Epithelial cell of esophagus (primary cell): ENCODE measurements at places on chromosomes 4 and X.

- DNase-seq: peak; percentile 53
Measured at GRCh38 chrX:153646620-153647373, at the start of gene DUSP9. Gene DUSP9, plus strand, starts transcription at chrX:153647203. Its CDS starts 751 bp downstream, at chrX:153647954.

DNA sequence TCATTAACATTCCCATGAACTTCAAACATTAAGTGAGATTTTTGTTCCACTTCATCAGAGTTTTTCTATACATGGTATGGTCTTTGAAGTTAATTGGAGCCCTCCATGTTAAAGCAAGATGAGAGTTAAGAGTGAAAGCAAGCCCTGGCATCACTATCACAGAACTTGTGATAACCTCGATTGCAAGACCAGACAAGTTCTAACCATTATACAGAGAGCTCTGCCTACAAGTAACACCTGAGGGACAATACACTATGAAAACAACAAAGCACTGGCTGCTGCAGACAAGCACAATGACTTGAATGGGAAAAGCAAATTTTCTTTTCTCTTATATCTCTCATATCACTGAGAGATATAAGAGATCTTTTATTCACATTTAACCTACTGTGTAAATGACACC lies 126.6 kb upstream of the GYPA start:
- DNase-seq: peak; percentile 55

DNA sequence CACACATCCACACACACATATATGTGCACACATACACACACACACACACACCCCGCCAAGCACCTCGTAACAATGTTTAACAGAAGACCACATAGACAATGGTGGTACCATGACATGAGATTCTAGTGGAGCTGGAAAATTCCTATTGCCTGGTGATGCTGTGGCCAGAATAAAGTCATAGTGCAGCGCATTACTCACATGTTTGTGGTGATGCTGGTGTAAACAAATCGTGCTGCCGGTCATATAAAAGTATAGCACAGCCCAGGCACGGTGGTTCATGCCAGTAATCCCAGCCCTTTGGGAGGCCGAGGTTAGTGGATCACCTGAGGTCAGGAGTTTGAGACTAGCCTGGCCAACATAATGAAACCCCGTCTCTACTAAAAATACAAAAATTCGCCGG lies 275.2 kb downstream of the TRIML1 start:
- DNase-seq: no peak

DNA sequence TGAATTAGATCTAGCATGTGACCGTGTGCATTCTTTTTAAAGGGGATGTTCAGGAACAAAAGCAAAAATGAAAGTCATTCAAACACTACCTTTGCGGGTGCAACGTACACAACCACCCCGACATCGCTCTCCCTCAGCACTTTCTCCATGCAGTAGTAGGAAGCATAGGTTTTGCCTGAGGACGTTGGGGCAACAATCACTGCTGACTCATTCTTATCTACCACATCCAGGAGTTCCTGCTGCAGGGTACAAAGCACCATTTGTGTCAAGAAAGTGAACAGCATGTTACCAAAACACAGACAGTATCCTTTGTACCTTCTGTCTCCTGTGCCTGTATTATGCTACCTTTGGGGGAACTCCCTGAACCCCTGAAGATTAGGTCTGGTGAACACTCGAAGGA lies 58.6 kb downstream of the DDX60L start:
- peak; percentile 85 for DNase-seq

GRCh38 chrX:7746856-7747255 lies 96.1 kb upstream of the VCX start:
- DNase-seq: peak; percentile 0

- no peak for DNase-seq
Measured at GRCh38 chrX:119505945-119506344, 37.7 kb downstream of the SLC25A5 start.

- DNase-seq: peak; percentile 78
Measured at GRCh38 chr4:127782275-127783025, at the start of gene HSPA4L. Gene HSPA4L, plus strand, starts transcription at chr4:127782322. Its CDS starts 229 bp downstream, at chr4:127782551.

- peak; percentile 55 for DNase-seq
Measured at GRCh38 chr4:85798012-85798770, 323.2 kb downstream of the ARHGAP24 start.

GRCh38 chr4:140048419-140048995 lies 105.5 kb downstream of the MAML3 start:
- no peak for DNase-seq

DNA sequence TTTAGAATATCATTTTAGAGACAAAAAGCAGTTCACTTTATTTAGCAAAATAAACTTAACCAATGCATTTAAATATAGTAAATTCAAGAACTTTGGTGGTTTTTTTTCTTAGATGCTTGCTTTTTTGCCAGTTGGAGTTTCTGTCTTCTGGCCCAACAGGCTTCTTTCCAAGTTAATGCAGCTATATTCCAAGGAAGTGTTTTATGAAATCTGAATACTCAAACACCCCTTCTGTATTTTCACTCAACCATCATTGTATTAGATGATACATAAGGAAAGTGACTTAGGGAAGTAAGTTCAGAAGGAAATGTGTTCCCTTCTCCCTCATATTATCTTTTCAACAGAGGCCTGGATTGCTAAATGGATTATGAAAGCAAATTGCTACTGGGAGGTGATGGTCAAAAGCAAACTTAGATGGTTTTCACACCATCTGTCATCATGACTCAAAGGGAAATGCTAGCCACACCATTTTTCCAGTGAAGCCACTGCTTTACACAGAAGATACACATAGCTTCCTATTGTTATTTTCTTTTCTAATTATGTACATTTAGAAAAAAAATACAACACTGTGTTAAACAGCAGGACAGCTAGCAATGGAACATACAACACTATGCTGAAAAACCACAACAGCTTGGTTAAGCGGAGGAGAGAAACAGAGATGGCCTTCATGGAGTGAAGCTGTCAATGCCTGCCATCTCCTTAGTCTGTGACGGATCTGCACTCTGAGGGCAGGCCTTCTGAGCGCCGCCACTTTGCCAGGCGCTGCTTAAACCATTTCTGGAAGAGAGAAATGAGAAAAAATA lies 32.9 kb downstream of the HOPX start:
- peak; percentile 46 for DNase-seq

- no peak for DNase-seq
Measured at GRCh38 chr4:4862071-4862551, 2.6 kb downstream of the MSX1 start.

DNA sequence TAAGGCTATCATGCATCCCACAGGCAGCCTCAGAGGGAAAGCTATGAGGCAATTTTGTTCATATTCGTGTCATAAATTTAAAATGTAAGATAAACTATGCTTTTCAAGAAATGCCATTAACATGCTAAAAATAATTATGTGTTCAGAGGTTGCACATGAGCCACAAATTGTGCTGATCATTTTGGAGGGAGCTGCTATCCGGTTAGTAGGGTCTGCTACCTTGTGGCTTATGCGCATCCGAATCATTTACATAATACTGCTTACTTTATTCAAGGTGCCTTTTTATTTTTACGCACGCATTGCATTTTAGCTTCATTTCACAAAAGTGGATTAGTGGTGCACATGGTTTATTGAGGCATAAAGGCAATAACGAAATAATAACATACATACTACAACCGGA lies 76.4 kb upstream of the WWC2 start:
- DNase-seq: no peak

DNA sequence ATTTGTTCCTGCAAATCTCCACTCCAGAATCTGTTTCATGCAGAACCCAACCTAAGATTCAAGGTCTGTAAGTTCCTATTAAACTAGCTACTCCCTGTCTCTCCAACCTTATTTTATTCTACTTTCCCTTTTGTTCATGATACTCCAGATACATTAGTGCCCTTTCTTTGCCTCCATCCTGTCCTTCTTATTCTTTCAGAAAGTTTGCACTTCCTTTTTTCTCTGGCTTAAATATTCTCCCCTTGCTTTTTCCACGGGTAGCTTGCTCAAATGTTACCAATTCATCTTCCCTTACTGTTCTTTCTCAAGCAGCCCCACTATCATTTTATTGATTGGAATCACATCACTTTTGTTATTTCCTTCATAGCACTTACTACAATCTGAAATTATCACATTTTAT lies 72.1 kb downstream of the CAMK2D start:
- DNase-seq: no peak

GRCh38 chrX:130552444-130553073 lies 150.8 kb downstream of the RBMX2 start:
- DNase-seq: no peak

DNA sequence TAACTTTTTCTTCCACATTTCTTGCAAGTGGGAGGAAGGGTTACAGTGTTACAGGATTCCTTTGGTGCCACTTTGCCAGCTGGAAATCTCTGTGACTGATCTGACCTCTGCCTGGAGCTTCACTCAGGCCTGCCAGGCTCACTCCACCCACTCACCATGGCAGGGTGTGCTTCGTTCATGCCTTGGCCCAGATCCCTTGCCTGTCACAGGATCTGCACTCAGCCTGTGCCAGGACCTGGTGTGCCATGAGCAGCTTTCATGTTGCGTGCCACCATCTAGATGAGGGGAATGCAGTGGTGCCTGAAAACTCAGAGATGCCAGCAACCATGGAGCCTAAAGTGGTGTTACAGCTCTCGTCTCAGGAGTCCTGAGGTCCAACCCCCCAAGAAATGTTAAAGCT lies 2596.4 kb downstream of the PCDH7 start:
- peak; percentile 8 for DNase-seq

DNA sequence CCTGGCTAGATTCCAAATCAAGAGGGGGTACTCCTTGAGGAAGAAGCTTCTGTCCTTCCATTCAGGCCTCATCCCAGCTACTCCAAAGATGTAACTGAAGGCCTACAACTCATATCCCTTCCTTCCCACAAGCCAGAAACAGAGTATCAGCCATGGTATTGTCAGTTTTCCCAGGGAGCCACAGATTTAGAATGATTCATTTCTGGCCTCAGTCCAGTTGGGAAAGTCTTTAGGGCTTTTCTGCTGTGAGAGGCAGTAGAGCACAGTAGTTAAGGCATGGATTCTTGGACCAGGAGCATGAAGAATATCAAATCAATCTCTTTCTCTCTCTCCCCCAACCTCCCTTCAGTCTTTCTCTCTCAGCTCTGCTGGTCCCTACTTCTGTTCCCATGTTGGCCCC lies 505.0 kb downstream of the BCOR start:
- peak; percentile 23 for DNase-seq

DNA sequence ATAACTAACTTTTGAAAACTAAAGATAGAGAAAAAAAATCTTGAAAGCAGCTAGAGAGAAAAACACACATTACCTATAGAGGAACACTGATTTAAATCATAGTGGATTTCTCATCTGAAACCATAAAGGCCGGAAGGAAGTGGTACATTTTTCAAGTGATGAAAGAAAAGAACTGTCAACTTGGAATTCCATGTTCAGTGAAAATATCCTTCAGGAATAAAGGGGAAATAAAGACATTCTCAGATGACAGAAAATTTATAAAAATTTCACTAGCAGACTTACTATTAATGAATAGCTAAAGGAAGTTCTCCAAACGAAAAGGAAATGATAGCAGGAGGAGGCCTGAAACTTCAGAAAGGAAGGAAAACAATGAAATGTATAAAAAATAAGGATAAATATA lies 7.6 kb upstream of the JADE3 start:
- no peak for DNase-seq

DNA sequence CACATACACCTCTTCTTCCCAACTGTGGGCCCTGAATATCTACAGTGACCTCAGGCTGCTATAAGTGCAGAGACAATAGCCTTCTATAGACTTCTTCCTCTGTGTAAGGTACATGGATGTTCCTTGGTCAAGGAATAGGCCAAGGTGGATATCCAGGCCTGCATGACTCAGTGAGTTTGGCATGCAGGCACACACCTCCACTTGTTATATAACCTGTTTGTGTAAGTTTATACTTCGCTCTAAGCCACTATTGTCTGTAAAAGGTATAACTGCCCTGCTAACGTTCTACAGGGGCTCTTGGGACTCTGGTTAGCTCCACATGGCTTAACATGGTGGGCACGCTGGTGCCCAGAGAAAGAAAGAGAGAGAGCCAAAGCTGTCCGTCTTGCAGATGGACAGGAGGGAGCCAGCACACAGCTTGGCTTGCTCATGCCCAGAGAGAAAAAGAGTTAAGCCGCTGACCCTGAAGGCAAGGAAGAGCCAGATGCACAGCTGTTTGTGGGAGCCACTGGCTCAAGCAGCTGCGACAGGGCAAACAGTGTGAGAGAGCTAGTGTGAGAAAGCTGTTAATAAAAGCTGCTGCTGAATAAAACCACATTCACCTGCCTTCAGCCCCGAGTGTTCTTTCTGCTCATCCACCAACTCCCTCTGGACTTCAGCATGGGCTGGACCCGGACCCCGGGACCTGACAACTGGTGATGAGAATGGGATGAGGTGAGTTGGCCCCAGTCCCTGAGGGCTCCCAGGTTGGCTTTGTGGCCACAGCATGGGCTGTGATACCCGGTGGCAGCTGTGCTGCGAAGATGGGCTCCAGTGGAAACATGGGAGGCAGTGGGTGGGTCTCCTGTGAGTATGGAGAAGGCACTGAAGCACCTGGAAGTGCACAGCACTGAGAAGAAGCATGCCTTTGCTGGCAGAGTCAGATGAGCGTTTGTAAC lies 44.5 kb upstream of the ZBTB33 start:
- DNase-seq: peak; percentile 15

DNA sequence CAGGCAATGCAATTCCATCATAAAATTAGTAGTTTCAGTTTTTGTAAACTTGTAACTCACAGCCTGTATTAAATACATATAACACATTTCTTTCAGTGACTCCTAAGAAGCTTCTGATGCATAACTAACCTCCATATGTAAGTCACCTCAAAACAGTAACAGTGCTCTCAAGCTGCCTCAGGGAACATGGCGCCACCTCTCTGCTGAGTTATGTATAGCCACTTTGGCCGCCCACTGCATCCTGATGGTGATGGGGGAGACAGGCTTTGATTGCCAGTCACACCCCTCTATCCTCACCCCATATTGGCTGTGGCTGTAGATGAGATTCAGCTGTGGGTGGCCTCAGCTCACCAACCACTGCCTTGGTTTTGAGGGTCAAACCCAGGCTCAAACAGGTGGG lies 54.3 kb downstream of the LRBA start:
- peak; percentile 70 for DNase-seq

- peak; percentile 42 for DNase-seq
Measured at GRCh38 chrX:47502316-47503125, 19.5 kb upstream of the ZNF41 start.

GRCh38 chrX:79266702-79267101 lies 100.4 kb downstream of the ITM2A start:
- no peak for DNase-seq

- DNase-seq: no peak
Measured at GRCh38 chr4:2953496-2953895, 9.7 kb downstream of the NOP14 start.

DNA sequence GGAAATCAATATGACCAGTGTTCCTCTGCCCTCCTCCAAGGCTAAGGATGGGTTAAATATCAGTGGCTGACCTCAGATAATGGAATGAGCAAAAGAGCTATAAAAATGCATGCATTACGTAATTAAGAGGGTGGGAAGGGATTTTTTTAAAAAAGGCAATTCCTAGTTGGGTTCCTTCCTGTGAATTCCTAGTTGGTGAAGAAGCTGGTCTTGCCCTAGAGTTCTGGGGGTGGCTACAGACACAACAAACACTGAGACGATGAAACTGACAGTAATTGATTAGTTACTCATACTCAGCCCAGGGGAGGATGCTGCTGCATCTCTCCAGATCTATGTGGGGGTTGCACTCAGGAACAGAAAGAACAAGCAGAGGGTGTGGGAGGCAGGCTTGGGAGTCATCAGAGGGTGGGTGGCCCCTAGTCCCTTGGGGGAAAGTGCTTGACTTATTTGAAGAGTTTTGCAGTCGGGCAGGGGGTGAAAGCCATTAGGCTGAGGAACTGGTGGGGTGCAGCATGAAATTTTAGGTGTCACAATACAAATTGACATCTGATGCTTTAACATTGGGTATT lies 662.0 kb upstream of the FRG1 start:
- no peak for DNase-seq
